ENCODE measurements at places on chromosomes 13 and 19.

- DNase-seq: no peak
Measured at GRCh38 chr19:4310247-4311121, 6.1 kb downstream of the FSD1 start.

DNA sequence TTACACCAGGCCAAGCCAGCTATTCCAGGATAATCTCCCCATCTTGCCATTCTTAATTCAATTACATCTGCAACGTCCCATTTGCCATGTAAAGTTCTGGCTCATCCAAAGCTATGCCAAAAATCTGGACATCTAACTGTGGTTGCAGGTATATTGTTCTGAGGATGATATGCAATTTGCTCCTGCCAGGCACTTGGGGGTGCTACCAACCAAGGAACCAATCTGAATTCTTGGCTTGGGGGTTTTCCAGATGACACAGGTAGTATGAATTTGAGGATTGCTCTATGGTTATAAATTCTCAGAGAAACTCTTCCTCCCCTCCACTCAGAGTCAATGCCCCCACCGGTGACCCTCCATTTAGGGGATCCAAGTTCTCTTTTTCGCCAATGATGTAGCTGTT, 33.0 kb downstream of the CRYL1 start:
- DNase-seq: peak; percentile 13

GRCh38 chr13:101554420-101555125, 102.1 kb downstream of the ITGBL1 start:
- no peak for DNase-seq

DNA sequence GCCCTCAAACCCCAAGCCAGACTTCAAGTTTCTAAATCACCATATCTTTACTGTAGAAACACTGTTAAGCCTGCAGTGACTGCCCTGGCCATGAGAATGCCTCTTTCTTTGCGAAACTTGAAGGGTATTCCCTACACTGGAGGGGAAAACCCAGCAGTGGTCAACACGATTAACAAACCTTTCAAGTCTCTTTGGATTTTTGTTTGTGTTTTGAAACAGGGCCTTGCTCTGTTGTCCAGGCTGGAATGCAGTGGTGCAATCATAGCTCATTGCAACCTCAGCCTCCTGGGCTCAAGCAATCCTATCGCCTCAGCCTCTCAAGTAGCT, 17.4 kb upstream of the POMP start:
- DNase-seq: no peak

- no peak for DNase-seq
Measured at GRCh38 chr19:45253396-45254027, 2.4 kb downstream of the MARK4 start.

- peak; percentile 13 for DNase-seq
Measured at GRCh38 chr13:109654341-109655205, 131.8 kb downstream of the IRS2 start.

GRCh38 chr13:78934336-78934735, 275.4 kb upstream of the OBI1 start:
- DNase-seq: no peak

- no peak for DNase-seq
Measured at GRCh38 chr13:27263438-27263837, 7.2 kb upstream of the RASL11A start.

DNA sequence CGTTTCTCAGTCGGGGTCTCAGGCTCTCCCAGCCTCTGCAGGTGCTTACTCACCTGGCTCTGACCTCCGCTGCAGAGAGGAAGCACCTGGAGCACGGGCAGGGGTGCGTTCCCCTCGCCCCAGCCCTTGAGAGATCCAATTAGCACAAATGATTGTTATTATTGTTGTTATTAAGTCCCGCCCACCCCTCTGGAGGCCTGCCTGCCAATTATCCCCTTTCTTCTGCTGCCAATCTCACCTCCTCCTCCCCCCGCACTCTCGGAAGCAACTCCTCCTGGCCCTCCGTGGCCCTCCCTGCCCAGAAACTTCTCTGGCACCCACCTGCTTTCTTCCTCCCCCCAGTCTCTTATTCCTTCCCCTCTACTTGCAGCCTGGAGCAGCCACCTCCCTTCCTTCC, 8.8 kb downstream of the ZNF787 start:
- DNase-seq: no peak

- DNase-seq: no peak
Measured at GRCh38 chr13:24131749-24132148, 28.8 kb upstream of the SPATA13 start.

GRCh38 chr13:113649212-113649611, 8.8 kb downstream of the ATP4B start:
- no peak for DNase-seq

GRCh38 chr19:40263440-40264313, 21.5 kb downstream of the AKT2 start:
- DNase-seq: no peak

GRCh38 chr13:33764716-33765115, 53.2 kb upstream of the RFC3 start:
- no peak for DNase-seq

DNA sequence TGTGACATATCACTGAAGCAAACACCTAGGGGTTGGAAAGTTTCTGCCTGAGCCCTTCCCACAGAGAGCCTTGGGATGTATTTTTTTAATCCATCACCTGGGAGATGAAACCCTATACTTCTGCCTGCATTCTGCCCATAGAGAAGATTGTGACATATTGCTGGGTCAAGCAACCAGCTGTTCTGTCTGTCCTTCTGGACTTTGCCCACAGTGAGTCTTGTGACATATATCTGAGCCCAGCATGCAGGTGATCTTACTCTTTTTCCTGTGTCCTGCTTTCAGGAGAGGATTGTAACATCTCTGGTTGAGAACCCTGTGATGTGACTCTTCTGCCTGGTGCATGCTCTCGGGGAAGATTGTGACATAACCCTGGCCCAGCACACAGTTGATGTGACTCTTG, 24.9 kb upstream of the ZNF681 start:
- DNase-seq: no peak

- DNase-seq: no peak
Measured at GRCh38 chr13:62067821-62068220, 652.2 kb upstream of the PCDH20 start.

DNA sequence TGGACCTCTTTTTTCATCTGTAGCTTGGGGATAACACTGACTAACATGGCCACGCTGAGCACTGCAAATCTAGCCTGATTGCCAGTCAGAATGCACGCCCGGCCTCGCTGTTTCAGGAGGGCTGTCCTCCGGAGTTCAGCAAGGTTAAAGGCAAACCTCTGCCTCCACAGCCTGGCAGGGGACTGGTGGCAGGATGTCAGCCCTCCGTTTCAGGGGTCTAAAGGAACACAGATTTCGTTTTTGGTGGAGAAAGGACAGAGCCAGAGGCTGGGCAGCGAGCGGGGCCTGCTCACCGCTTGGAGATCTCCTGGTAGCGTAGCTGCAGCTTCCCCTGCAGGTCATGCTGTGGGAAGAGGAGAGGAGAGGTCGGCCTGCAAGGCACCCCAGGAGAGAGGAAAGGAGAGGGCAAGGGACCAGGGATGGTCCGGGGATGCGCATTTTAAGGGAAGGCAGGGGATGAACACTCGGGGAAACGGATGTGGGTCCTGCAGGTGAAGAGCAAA, 560 bp downstream of the NDUFA7 start:
- DNase-seq: no peak

DNA sequence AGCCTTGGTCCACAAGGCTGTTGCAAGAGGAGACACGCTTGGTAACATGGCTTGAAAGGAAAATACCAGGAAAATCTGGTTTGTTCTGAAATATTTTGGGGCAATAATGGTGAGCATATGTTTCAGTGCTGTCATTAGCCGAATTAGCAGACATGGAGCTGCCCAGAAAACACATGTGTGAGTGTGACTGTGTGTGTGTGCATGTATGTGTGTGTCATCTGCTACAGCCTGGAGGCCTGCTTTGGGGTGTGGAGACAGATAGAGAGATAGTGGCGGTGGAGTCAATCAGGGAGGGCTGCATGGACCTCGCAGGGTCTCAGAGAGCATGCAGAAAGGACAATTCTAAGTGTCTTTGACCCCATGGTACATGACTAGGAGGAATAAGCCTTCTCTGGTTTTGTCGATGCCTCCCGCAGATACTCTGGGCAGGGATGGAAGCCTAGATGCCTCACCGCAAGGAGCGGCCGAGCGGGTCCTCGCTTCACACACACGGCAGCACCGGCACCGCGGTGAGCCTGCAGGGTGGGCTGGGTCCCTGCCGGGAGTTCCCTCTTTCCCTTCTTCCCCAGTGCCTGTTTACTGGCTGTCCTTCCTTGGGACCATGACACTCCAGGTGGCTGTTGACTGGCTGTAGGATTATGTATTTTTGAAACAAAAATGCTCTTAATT, 3.5 kb downstream of the KCTD15 start:
- no peak for DNase-seq

DNA sequence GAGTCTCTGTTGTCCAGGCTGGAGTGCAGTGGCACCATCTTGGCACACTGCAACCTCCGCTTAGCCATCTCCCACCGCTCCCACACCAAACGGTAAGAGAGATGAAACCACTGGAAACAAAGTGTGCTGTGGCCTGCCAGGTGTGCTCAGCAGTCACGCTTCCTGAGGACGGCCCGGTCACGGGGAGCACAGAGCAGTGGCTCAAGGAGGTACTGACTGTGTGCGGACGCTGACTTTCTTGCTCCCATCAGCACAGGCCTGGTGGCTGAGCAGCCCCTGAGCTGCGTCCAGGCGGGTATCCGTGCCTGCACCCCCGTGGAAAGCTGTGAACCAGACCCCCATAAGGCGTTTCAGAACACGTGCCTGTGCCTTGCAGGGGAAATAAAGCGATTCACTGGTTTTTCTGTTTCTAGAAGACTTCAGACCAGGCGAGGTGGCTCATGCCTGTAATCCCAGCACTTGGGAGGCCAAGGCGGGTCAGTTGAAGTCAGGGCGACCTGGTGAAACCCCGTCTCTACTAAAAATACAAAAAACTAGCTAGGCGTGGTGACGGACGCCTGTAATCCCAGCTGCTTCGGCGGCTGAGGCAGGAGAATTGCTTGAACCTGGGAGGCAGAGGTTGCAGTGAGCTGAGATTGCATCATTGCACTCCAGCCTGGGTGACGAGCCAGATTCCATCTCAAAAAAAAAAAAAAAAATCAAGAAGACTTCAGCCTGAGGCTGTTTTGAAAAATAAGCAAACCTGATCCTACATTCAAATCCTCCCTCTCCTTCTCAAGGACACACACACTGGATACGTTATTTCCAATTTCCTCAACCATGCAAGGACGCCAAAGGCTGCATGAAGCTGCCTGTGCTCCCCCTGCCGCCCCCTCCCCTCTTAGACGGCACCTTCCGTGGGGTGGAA, 25.5 kb downstream of the ADPRHL1 start:
- no peak for DNase-seq

GRCh38 chr13:50531917-50532899, 311.3 kb downstream of the DLEU7 start:
- DNase-seq: peak; percentile 13

GRCh38 chr19:17424743-17425365, 5.0 kb downstream of the MVB12A start:
- DNase-seq: peak; percentile 8

Measured in NCI-H1694 treated with DMSO at 0.1 percent for 48 hours (cell line).